ENCODE measurements at places on chromosomes 6 and 20. TPM values are rescaled to one million over a fixed set of nuclear protein-coding genes. Genes with fewer than 3 reads are reported as not detected.
A peak's percentile ranks its signal among the peaks of the same experiment; 100 is the strongest.

The ERVFRD-1 gene
- not detected for total RNA-seq

The TCF21 gene
- not detected for total RNA-seq

The C6orf58 gene
- total RNA-seq, result 0.16 TPM

The CST5 gene
- not detected for total RNA-seq

The NKX2-2 gene
- total RNA-seq, result not detected

The APCDD1L gene
- not detected for total RNA-seq

The CASS4 gene
- 6.7 TPM for total RNA-seq

GRCh38 chr6:82415820-82416219 is 52.2 kb downstream of the TPBG start:
- H3K4me1 ChIP-seq, result no peaks in the 10 kb centered on the region
- no peak for DNase-seq
- H3K4me3 ChIP-seq, result no peak overlapping the region
- H3K36me3 ChIP-seq, result no peaks in the 10 kb centered on the region
- H3K27me3 ChIP-seq, result no peaks in the 10 kb centered on the region
- no peak overlapping the region for H3K27ac ChIP-seq

GRCh38 chr20:38144974-38145728 is 19.9 kb downstream of the TGM2 start:
- no peak overlapping the region for H3K27ac ChIP-seq
- H3K36me3 ChIP-seq, result no peaks in the 10 kb centered on the region
- H3K4me3 ChIP-seq, result no peak overlapping the region
- DNase-seq, result no peak
- H3K27me3 ChIP-seq, result no peaks in the 10 kb centered on the region
- peaks cover 7% of the 10 kb centered on the region for H3K4me1 ChIP-seq

- H3K27ac ChIP-seq, result no peak overlapping the region
- H3K36me3 ChIP-seq, result peaks cover 4% of the 10 kb centered on the region
- H3K4me3 ChIP-seq, result no peak overlapping the region
- H3K4me1 ChIP-seq, result peaks cover 11% of the 10 kb centered on the region
Measured at GRCh38 chr20:35893942-35894341, 60.4 kb downstream of the SCAND1 start.

DNA sequence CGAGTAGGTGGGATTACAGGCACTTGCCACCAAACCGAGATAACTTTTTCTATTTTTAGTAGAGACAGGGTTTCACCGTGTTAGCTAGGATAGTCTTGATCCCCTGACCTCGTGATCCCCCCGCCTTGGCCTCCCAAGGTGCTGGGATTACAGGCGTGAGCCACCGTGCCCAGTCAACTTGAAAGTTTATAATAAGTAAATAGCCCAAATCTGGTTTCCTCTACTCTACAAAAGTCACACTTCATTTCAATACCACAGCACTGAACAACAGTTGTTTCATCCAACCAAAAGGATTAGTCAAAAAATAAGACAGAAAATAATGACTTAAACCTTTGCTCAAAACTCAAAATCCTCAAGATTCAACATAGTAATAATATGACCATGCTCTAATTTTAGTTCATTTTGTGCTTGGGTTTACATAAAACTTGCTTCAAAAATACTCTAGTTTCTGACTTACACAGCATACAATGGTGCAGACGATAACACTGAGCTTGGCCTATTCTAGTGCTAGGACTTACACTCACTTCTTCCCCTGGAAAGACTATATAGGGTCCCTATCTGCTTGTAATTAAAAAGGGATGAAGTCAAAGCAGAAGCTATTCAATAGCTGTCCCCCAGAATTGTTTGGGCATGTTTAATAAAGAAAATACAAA is 56.7 kb downstream of the NT5E start:
- H3K27ac ChIP-seq, result no peak overlapping the region
- no peaks in the 10 kb centered on the region for H3K27me3 ChIP-seq
- peaks cover 29% of the 10 kb centered on the region for H3K36me3 ChIP-seq

DNA sequence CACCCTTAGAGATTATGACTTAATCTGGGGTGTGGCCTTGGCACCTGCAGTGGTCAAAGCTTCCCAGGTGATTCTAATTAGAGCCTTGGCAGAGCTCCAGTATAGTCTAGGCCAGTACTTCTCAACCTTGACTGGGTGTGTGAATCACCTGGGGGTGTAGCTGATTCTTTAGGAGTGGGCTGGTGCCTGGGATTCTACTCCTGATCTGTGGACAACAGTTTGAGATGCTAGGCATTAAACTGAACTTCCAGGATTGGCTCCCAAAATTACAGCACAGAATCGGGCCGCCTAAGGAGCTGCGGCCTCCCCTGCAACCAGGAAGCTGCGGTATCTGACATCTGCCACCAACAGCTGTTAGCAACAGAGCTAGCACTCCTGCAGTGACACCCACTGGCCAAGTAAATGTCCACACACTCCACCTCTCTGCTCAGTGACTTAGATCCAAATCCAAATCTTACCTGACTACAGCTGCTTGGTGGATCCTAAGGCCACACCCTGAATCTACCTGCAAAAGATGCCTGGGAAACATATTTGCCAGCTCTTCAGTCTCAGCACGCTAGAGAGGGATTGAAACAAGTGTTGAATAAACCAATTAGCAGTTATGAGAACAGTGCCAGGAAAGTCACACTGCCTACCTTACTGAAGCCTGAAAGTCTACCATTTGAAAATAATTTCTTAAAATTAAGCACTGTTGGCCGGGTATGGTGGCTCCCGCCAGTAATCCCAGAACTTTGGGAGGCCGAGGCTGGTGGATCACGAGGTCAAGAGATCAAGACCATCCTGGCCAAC is 126.7 kb downstream of the UNC5CL start:
- peak; percentile 11 for DNase-seq
- H3K4me1 ChIP-seq, result peaks cover 6% of the 10 kb centered on the region
- peaks cover 4% of the 10 kb centered on the region for H3K27me3 ChIP-seq
- H3K36me3 ChIP-seq, result no peaks in the 10 kb centered on the region

DNA sequence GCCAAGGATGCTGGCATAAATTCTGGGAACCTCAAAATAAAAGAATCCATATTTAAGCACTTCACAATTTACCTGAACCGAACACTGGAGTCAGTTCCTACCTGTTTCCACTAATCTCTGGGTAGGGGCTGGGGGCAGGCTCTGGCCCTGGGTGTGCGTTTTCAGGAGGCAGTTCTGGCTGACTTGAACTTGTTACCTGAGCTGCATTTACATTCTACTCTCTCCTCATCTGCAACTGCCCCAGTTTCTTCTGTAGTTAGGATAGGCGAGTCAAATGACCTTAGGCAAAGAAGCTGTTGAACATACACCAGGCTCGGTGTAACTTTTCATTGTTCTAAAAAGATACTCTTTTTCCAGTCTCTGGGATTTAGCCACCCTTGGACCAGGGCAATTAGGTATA is 13.2 kb downstream of the CARMIL1 start:
- H3K4me3 ChIP-seq, result no peak overlapping the region
- peaks cover 2% of the 10 kb centered on the region for H3K27me3 ChIP-seq
- H3K36me3 ChIP-seq, result no peaks in the 10 kb centered on the region
- H3K4me1 ChIP-seq, result no peaks in the 10 kb centered on the region
- no peak for DNase-seq
- no peak overlapping the region for H3K27ac ChIP-seq

- H3K4me1 ChIP-seq, result peaks cover 28% of the 10 kb centered on the region
- DNase-seq, result no peak
- H3K4me3 ChIP-seq, result no peak overlapping the region
- no peak overlapping the region for H3K27ac ChIP-seq
Measured at GRCh38 chr20:420166-420620, 12.1 kb downstream of the RBCK1 start.

DNA sequence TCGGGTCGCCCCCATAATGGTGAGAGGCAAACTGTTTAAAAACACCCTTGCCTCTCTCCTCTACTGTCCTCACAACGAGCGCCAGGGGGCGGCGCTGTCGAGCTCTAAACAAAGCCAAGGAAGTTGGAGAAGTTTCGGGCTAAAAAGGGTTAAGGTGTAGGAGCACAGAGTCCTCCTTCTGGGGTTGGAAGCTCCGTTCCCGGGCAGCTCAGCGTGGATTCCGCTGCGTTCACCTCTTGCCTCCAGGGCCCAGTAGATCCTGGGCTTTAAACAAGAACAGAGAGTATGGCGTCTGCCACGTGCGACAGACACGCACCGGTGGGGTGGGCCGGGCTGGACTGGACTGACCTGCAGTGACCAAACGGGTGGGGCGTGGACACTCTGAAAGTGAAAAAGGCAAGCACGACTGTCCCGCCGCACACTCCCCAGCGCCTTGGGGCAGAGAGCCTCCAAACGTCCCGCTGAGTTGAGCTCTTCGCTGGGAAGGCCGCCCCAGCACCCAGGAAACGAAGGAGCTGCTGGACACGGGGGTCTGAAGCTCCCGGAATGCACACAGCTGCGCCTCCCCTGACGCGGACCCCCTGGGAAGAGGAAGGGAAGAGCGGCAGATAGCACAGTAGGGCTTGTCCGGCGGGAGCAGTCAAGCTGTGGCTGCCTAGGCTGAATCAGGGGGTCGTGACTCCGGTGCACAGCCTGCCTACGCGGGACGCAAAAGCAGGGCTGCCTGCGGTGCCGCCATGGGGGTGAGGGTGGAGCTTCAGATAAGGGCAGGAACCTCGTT is 1.6 kb upstream of the THBD start:
- no peak overlapping the region for H3K27ac ChIP-seq
- DNase-seq, result no peak
- peaks cover 64% of the 10 kb centered on the region for H3K27me3 ChIP-seq
- no peak overlapping the region for H3K4me3 ChIP-seq
- no peaks in the 10 kb centered on the region for H3K4me1 ChIP-seq
- peaks cover 2% of the 10 kb centered on the region for H3K36me3 ChIP-seq

GRCh38 chr6:165109011-165109410 is 200.4 kb downstream of the C6orf118 start:
- no peaks in the 10 kb centered on the region for H3K4me1 ChIP-seq
- no peak for DNase-seq
- no peak overlapping the region for H3K27ac ChIP-seq
- H3K27me3 ChIP-seq, result no peaks in the 10 kb centered on the region
- H3K36me3 ChIP-seq, result no peaks in the 10 kb centered on the region
- no peak overlapping the region for H3K4me3 ChIP-seq

DNA sequence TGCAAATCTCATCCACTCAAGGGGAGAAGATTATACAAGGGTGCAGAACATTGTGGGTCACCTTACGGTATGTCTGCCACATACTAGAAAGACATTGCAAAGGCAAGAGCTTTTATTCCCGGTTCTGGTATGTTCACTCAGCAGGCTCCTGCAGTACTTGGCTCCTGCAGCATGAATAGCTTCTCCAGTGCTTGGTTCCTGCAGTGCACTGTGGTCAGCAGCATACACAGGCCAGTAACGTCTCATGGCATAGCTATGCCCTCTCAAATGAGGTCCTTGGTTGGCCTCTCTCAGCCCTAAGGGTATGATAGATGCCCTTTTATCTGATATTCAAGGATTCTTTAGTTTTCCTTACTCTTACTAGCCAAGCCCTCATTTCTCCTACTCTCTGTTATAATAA is 12.6 kb downstream of the TCP11 start:
- H3K27me3 ChIP-seq, result peaks cover 38% of the 10 kb centered on the region
- no peak overlapping the region for H3K27ac ChIP-seq
- H3K4me1 ChIP-seq, result no peaks in the 10 kb centered on the region
- H3K4me3 ChIP-seq, result no peak overlapping the region
- no peaks in the 10 kb centered on the region for H3K36me3 ChIP-seq
- no peak for DNase-seq

- peak overlapping the region; percentile 46 for H3K4me3 ChIP-seq
- H3K4me1 ChIP-seq, result peaks cover 60% of the 10 kb centered on the region
- H3K27ac ChIP-seq, result peak overlapping the region; percentile 75
- no peaks in the 10 kb centered on the region for H3K27me3 ChIP-seq
Measured at GRCh38 chr6:135583256-135583761, 85.8 kb upstream of the AHI1 start.

GRCh38 chr6:109718991-109719390 is 27.9 kb downstream of the FIG4 start:
- no peaks in the 10 kb centered on the region for H3K27me3 ChIP-seq
- no peak overlapping the region for H3K27ac ChIP-seq
- H3K4me1 ChIP-seq, result no peaks in the 10 kb centered on the region
- no peak for DNase-seq

DNA sequence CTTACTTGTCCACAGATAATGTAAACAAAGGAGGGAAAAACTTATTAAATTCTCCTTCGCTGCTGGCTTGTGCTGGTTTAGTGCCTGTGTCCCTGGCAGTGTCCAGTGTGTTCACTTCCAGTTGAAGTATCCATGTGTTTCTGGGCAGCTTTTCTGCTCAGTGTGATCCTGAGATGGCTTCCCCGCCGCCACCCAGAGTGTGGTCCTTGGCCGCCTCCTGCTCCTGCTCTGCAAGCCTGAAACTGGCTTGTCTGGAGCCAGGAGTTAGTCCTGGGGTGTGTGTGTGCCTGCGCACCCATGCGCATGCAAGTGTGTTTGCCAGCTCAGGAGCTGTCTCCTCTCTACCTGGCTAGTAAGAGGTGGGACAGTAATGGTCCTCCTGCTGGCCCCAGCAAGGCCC is 7.2 kb downstream of the BTBD3 start:
- no peak for DNase-seq
- H3K4me1 ChIP-seq, result no peaks in the 10 kb centered on the region
- no peaks in the 10 kb centered on the region for H3K27me3 ChIP-seq
- H3K36me3 ChIP-seq, result peaks cover 3% of the 10 kb centered on the region
- no peak overlapping the region for H3K4me3 ChIP-seq

DNA sequence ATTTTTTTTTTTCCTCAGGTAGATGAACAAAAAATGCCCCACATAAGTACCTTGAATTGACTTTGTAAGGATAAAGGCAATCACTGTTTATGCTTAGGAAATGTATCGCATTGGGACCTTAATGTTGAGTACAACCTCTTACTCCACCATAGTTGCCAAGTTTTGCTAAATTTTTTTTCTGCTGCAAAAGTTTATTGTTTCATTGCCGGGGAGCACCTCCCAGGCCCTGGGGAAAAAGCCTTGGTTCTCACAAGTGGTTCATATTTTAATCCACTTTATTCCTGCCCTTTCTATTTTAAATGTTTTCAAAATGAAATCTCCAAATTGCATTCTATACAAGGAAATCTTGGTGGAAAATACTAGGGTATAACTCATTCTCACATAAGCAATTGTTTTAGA is 52.3 kb upstream of the UTRN start:
- H3K27ac ChIP-seq, result no peak overlapping the region
- DNase-seq, result no peak

- H3K4me1 ChIP-seq, result peaks cover 74% of the 10 kb centered on the region
- no peak for DNase-seq
- no peak overlapping the region for H3K27ac ChIP-seq
- H3K36me3 ChIP-seq, result peaks cover 15% of the 10 kb centered on the region
- H3K27me3 ChIP-seq, result no peaks in the 10 kb centered on the region
Measured at GRCh38 chr6:142867988-142868812, 76.8 kb downstream of the HIVEP2 start.

DNA sequence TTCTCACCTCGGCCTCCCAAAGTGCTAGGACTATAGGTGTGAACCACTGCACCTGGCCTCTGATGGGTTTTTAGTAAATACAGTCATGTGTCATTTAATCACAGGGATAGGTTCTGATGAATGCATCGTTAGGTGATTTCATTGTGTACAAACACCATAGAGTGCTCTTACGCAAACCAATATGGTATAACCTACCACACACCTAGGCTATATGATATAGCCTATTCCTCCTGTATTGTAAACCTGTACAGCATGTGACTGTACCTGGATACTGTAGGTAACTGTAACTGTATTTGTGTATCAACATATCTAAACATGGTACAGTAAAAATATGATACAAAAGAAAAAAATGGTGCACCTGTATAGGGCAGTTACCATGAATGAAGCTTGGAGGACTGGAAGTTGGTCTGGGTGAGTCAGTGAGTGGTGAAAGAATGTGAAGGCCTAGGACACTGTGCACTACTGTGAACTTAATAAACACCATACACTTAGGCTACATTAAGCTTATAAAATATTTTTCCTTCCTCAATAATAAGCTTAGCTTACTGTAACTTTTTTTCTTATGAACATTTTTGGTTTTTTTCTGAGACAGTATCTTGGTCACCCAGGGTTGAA is 10.0 kb downstream of the BICRAL start:
- H3K4me1 ChIP-seq, result peaks cover 30% of the 10 kb centered on the region
- H3K4me3 ChIP-seq, result no peak overlapping the region
- no peak for DNase-seq
- H3K27me3 ChIP-seq, result no peaks in the 10 kb centered on the region
- no peak overlapping the region for H3K27ac ChIP-seq
